Thoracic aorta (tissue), 2 donors: ENCODE measurements at places on chromosomes 12 and 14.

DNA sequence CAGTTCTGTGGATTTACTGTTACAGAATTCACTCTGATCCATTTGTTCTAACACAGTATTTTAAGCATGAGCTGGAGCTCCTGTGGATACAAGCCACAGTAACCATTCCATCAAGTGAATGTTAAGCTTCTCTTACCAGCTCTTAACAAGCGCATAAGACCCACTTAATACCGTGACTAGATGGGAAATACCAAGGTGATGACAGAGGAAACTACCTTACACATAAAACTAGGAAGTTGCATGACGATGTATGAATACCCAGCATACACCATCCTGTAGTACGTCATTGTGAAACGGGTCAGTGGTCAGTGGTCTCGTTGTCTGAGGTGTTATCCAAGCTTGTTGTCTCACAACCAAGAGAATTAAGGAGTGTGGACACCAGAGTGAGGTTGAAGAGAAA, 2.0 kb upstream of the GALC start:
- no peaks in the 10 kb centered on the region for H3K27me3 ChIP-seq
- H3K36me3 ChIP-seq = no peaks in the 10 kb centered on the region
- no peak overlapping the region for H3K4me3 ChIP-seq
- no peaks in the 10 kb centered on the region for H3K4me1 ChIP-seq
- no peak for DNase-seq
- no peak overlapping the region for H3K27ac ChIP-seq

- H3K27me3 ChIP-seq = no peaks in the 10 kb centered on the region
- DNase-seq = no peak
- no peak overlapping the region for H3K4me3 ChIP-seq
- no peaks in the 10 kb centered on the region for H3K4me1 ChIP-seq
- H3K36me3 ChIP-seq = no peaks in the 10 kb centered on the region
These were observed 38.0 kb upstream of the RAP1B start for GRCh38 chr12:68572661-68573060.

DNA sequence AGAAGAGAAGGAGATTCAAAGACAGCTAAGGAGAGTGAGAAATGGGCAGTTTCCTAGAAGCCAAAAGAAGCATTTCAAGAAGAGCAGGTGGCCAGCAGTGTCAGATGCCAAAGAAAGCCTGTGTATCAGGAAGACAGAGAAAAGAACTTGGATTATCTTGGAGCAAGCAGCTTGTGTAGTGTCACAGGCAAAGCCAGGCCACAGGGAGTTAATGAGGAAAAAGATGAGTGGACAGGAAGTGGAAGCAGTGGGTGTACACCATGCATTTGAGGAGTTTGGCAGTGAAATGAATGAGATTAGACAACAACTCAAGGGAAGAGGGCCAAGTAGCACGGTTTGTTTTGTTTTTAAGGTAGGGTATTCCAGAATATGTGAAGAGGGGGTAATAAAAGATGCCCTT, 5.6 kb upstream of the MYH7 start:
- H3K27ac ChIP-seq = no peak overlapping the region
- H3K27me3 ChIP-seq = no peaks in the 10 kb centered on the region
- H3K36me3 ChIP-seq = no peaks in the 10 kb centered on the region
- H3K4me1 ChIP-seq = no peaks in the 10 kb centered on the region
- no peak for DNase-seq

GRCh38 chr12:114888448-114888847, 204.5 kb upstream of the TBX3 start:
- no peak overlapping the region for H3K27ac ChIP-seq
- H3K4me1 ChIP-seq = no peaks in the 10 kb centered on the region
- H3K4me3 ChIP-seq = no peak overlapping the region
- no peak for DNase-seq
- no peaks in the 10 kb centered on the region for H3K36me3 ChIP-seq

DNA sequence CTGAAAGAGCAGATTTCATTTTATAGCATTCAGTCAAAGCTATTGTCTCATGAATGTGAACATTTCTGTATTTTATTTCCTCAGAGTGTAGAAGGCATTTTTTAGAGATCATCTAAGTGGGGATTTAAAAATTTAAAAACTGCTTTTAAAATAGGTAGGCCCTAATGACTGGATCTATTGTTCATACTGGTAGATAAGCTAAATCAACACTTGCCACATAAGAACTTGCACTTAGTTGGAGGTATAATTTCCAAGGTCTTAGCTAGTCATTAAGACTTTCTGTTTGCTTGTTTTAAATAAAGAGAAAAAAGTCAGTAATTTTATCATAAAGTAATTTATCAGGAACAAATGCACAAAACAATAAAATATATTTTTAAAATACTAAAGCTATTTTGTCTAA, 75.2 kb upstream of the LMO3 start:
- H3K36me3 ChIP-seq = no peaks in the 10 kb centered on the region
- DNase-seq = no peak
- H3K27ac ChIP-seq = no peak overlapping the region

DNA sequence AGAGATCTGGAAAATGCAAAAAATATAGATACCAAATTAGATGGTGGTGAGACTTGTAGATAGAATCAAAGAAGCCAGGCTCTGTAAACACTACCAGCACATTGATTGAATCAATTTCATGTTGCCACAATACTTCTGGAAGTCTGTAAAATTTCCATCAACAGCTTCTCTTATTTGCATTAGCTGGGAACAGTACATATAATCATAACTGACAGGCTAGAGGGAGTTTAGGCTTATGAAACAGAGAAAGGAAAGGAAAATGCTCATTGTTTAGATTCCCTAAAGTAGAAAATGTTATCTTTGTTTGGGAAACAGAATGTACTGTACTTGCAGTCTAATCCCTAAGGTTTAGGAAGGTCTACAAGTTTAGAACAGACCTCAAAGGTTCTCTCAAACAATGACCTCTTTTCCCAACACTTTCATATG, 335.2 kb downstream of the CEP128 start:
- no peaks in the 10 kb centered on the region for H3K27me3 ChIP-seq
- DNase-seq = no peak
- H3K36me3 ChIP-seq = no peaks in the 10 kb centered on the region
- H3K4me3 ChIP-seq = no peak overlapping the region
- H3K27ac ChIP-seq = no peak overlapping the region

DNA sequence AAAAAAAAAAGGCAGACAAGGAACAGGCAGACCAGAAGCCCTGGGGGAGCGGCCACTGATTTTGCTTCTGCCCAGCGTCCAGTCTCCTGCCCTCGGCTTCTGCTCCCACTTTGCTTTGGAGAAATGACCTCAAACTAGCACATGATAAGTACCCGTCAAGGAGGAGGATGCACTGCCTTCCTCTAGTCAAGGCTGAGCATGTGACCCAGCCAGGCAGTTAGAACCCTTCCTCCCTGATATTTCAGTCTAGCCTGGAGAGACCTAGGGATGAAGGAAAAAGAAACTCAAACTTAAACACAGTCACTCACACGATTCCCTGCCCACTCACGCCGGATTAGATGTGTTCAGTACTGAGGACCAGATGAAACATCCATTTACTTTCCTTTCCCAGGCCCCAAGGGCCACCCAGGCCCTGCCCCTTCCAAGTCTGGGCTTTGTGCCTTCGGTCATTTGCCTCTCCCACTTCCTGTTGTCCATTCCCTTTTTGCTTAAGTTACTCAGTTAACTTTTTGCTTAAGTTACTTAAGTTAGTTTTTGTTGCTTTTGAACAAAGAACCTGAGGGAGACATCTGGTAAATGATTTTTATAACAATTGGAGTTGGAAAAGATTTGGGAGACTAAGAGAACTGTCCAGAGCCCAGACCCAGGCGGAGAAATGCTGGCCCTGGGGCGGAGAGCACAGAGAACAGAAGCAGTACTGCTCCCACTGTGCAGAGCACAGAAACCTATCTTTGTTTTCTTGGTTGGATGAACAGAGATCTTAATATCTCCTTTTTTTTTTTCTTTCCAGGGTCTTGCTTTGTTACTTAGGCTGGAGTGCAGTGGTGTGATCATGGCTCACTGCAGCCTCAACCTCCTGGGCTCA, 23.0 kb upstream of the TTC7B start:
- H3K27ac ChIP-seq = peak overlapping the region; percentile 53
- no peaks in the 10 kb centered on the region for H3K27me3 ChIP-seq
- H3K4me3 ChIP-seq = peak overlapping the region; percentile 22
- no peaks in the 10 kb centered on the region for H3K36me3 ChIP-seq

DNA sequence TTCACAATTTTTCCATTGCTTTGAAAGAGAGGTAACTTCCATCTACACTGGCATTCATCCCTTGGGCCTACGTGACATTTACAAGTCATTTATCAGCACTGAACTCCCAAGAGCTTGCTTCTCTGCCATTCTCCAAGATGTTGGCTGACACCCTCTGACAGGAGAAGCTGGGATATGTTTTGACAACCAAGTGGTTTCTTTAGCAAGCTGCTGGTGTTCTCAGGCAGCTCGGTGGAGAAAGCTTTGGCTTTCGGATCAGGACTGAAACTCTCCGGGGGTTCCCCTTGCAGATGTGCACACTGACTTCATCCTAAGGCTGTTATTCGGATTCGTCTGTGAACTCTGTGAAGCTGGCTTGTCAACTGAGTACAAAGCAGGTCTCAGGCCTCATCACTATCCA, 15.7 kb downstream of the KCNA5 start:
- no peaks in the 10 kb centered on the region for H3K36me3 ChIP-seq
- H3K27ac ChIP-seq = peak overlapping the region; percentile 74
- peaks cover 17% of the 10 kb centered on the region for H3K4me1 ChIP-seq
- H3K4me3 ChIP-seq = no peak overlapping the region
- no peaks in the 10 kb centered on the region for H3K27me3 ChIP-seq

GRCh38 chr12:2283480-2283879, 230.7 kb downstream of the CACNA1C start:
- no peaks in the 10 kb centered on the region for H3K36me3 ChIP-seq
- H3K27ac ChIP-seq = peak overlapping the region; percentile 37
- peak overlapping the region; percentile 33 for H3K4me3 ChIP-seq
- peaks cover 67% of the 10 kb centered on the region for H3K4me1 ChIP-seq
- H3K27me3 ChIP-seq = no peaks in the 10 kb centered on the region
- DNase-seq = no peak

DNA sequence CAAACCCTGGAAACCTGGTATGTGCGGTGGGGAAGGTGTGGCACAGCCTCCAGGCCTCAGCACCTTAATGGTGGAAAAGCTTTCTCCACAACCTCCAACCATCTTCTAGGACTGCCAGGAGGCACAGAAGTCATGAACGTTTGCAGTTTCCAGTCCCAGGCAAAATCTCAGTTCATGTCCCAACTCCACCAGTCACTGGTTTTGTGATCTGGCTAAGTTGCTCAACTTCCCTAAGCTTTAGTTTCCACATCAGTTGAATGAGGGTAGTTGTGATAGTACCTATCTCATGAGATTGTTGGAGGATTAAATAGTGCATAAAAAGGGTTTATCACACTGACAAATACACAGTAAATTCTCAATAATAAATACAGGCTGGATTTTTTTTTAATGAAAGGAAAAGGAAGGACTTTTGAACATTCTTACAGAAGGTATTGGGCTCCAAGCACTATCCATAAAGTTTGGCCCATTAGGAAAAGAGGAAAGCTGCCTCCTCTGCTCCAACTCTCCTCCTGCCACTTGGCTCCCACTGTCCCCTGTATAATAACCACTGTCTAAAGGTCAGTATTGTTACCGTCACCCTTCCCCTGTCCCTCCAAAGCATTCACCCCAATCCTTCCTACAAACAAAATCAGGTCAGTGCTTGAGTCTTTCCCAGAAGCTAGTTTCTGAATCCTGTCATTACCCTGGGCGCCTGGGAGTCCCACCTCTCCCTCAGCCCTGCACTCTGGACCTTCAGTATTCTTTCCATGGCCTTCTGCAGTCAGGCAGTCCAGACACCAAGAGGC, 6.3 kb downstream of the PCK2 start:
- H3K4me3 ChIP-seq = no peak overlapping the region
- H3K36me3 ChIP-seq = no peaks in the 10 kb centered on the region
- no peak overlapping the region for H3K27ac ChIP-seq

DNA sequence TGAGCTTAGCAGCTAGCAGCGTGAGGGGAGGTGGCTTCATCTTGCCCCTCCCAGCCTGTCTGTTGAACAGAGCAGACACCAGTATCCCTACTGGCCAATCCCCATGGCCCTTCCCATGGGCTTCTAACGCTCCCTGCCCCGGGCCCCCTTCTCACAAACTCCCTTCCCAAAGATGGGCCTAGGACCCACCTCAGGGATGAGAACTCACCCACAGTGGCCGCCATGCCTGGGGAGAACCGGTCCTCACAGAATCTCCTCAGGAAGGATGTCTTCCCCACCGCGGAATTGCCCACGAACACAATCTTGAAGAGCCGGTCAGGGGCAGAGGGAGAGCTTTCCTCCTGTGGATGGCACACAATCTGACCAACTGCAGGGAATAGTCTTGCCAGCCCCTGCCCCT, 119.5 kb downstream of the CRACR2A start:
- H3K4me3 ChIP-seq = no peak overlapping the region
- no peaks in the 10 kb centered on the region for H3K36me3 ChIP-seq
- no peaks in the 10 kb centered on the region for H3K27me3 ChIP-seq
- no peak for DNase-seq
- no peak overlapping the region for H3K27ac ChIP-seq

DNA sequence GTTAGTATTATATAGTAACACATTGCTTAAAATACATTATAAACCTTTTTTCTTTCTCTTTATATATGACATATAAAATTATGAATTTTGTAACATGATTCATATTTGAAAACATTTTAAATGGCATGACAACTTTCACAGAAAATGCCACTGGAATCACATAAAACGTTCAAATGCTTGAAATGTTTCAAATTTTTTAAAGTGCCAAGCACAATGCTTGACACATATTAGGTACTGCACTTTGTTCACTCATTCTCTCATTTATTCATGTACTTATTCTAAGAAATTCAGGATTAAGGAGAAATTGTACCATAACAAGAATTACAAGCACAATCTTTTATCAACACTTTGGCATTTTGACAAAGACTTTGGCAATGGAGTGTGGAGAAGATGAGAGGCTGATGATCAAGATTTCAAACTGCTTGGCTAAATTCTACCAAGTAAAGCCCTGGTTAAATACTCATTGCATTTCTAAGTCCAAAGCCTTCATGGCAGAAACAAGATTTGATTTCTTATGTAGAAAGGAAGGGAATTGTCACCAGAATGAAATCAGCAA, 232.2 kb downstream of the C12orf50 start:
- no peak for DNase-seq
- no peak overlapping the region for H3K27ac ChIP-seq
- H3K4me1 ChIP-seq = peaks cover 16% of the 10 kb centered on the region
- no peaks in the 10 kb centered on the region for H3K36me3 ChIP-seq

- H3K4me3 ChIP-seq = no peak overlapping the region
- H3K36me3 ChIP-seq = no peaks in the 10 kb centered on the region
- DNase-seq = no peak
- no peaks in the 10 kb centered on the region for H3K4me1 ChIP-seq
- no peaks in the 10 kb centered on the region for H3K27me3 ChIP-seq
- no peak overlapping the region for H3K27ac ChIP-seq
These were observed 122.8 kb downstream of the ATXN7L3B start for GRCh38 chr12:74660442-74660841.

- H3K4me3 ChIP-seq = no peak overlapping the region
- DNase-seq = no peak
- no peaks in the 10 kb centered on the region for H3K27me3 ChIP-seq
- no peaks in the 10 kb centered on the region for H3K36me3 ChIP-seq
- no peaks in the 10 kb centered on the region for H3K4me1 ChIP-seq
These were observed 93.6 kb upstream of the RFLNA start for GRCh38 chr12:124201248-124201647.

DNA sequence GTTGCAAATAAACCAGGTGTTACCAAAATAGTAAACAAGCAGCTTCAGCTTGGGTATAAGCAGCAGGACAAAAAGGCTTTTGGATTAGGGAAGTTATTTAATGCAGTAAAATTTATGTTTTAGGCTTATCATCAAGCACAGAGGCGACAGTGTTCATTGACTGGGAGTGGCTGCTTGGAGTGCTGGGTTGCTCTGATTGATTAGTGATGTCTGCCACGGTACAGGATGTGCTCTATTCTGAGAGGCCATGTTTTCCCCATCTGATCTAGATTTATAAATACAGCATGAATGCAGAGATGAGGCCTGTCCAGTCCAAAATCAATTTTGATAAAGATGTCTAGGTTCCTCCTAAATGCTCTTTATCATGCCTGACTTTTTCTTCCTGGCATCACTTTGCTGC, 83.5 kb downstream of the MAP1LC3B2 start:
- H3K27ac ChIP-seq = no peak overlapping the region
- no peaks in the 10 kb centered on the region for H3K36me3 ChIP-seq
- H3K27me3 ChIP-seq = no peaks in the 10 kb centered on the region
